Stimulated activated CD4-positive, alpha-beta T cell treated with anti-CD3 and anti-CD28 coated beads, Interleukin-15, amount 100 ng/mL, for 1 hour (primary cell): ENCODE measurements at places on chromosomes 1 and 21.

GRCh38 chr1:178500936-178501554 lies 4.3 kb upstream of the CLEC20A start:
- no peak for DNase-seq

DNA sequence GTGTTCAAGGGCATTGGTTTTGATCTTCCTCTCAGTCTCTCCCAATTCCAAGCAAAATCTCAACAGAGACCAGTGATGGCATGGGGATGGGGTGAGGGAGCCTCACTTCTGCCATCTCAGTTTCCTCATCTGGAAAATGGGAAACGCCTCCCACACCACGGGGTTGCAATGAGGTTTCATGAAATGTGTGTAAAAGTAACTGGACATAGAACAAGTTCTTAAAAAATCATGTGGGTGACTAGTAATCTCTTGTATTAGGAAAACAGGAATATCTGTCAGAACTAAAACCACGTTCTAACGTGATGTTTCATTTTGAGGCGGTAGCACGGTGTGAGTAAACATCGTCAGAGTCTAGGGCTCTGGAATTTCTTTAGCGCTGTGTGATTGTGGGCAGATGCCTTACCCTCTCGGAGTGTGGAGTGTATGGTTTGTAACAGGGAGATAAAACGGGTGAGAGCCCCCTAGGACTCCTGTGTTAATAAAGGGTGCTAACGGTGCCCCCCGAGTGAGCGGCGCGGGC lies 55.5 kb upstream of the DNAJC6 start:
- DNase-seq = no peak

GRCh38 chr1:156627313-156627880 lies 8.2 kb downstream of the HAPLN2 start:
- no peak for DNase-seq

DNA sequence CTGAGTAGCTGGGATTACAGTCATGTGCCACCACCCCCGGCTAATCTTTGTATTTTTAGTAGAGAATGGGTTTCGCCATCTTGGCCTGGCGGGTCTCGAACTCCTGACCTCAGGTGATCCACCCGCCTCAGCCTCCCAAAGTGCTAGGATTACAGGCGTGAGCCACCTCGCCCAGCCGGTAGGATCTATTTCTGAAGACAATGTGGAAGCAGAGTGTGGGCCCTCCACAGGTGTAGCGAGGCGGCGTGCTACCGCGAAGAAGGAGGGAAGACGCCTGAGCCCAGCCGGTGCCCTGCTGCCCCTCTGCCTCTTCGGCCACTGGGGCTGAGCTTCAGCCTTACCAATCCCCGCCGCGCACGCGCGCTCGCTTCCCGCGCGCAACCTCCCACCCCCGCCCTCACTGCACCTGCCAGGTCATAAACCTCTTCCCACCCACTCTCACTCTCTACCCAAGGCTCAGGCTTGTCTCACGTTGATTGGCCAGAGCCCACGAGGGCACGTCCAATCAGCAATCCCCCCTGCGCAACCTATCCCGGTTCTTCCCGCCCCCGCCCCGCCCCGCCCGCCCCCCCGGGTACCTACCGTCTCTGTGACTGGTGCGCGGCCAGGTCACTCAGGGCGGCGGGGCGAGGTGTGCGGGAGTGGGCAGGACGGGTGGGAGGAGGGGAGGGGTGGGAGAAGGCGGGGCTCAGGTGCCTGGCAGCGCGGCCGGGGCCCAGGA lies 409 bp upstream of the HOOK1 start:
- DNase-seq = peak; percentile 81

DNA sequence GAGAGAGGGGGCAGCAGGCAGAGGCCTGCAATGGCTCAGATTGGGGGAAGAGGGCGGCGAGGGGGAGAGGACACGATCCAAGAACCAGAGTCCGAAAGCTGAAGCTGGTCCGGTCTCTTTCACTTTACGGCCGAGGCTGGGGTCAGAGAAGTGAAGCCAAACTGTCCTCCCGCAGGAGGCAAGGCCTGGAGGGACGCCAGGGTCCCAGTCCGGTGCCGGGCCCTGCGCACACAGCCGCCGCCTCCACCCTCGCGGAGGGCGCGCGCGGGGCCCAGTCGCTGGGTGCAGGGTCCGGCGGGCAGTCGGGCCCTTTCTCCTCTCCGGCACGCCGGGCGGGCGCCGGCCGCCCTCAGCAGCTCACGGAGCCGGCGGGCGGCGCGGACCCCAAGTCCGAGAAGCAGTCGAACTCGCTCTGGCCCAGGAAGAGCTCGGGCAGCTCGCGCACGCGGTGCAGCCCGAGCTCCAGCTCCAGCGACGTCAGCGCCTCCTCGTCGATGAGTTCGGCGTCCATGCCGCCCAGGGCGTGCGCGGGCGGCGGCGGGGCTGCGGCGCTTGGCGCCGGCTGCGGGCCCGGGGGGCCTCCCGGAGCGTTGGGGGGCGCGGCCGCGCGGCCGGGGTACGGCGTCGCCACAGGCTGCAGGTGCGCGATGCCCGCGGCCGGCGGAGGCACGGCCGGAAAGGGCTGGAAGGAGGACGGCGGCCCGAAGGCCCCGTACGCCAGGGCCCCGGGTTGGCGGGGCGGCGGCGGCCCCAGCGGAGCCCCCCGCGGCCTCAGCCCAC lies 749 bp downstream of the CITED4 start:
- DNase-seq = peak; percentile 24

DNA sequence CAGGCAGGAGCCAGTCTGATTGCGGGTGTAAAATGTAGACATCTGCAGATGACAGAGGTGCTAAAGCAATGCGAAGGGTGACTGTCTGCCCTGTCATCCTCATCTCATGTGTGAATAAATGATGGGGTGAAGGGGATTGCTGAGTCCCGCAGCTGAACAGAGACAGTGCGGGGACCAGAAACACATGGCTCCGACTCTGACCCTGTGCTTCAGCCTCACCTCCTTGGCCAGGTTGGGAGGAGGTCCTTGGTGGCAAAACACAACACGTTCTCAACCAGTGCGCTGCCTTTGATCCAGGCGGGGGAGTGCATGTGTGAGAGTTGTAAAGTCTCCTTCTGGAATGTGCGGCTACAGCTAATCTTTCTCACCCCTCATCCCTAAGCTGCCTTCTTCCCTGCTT lies 32.0 kb upstream of the TTC22 start:
- DNase-seq = no peak

GRCh38 chr1:98688110-98688739 lies 26.7 kb downstream of the SNX7 start:
- no peak for DNase-seq
